Stimulated activated CD8-positive, alpha-beta memory T cell treated with anti-CD3 and anti-CD28 coated beads, Interleukin-2, amount 100 ng/mL, for 1 hour (primary cell): ENCODE measurements at places on chromosomes 5 and 9.

- DNase-seq, result no peak
These were observed 6.2 kb downstream of the SEMA4D start for GRCh38 chr9:89491694-89492093.

GRCh38 chr9:17742067-17742466, 163.2 kb downstream of the SH3GL2 start:
- DNase-seq, result no peak

- no peak for DNase-seq
These were observed 143.8 kb downstream of the MCTP1 start for GRCh38 chr5:95141141-95141540.

DNA sequence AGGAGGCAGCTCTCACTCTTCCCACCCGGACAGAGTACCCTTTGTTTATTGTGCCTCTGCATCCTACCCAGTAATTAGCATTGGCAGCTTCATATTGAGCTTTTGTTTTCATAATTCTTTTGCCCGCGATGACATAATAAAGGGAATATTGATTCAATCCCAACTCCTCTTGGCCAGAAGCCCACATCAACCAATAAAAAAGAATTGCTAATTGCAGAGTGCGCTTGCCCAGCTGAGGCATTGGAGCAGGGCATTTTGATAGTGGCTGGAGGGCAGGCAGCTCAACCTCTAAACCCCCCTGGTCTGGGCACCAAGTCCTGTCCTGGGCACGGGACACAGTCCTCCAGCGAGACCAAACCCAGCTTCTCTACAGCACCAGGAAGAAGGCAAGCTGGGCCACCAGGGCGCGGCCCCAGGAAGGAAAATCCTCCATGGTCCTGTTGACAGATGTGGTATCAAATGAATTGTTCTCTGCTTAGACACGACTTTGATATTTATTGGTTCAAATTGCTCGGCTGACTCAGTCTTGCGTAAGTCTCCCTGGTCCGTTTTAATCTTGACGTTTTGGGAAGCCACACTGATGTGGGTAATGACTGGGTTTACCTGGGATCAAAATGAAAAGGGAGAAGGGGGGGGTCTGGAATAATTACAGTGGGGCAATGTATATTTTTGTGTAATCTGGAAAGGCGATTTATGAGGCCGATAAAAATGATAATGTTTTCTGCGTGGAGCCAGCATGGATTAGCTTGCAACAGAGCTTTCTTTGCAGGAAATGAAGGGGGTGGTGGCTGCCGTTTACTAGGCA, 220.7 kb upstream of the MSX2 start:
- DNase-seq, result no peak

- no peak for DNase-seq
These were observed 294.8 kb upstream of the KLF4 start for GRCh38 chr9:107784235-107784958.

- DNase-seq, result no peak
These were observed 10.6 kb upstream of the ANGPTL2 start for GRCh38 chr9:127132921-127133647.

GRCh38 chr9:129435988-129436717, 184.7 kb downstream of the C9orf50 start:
- no peak for DNase-seq

GRCh38 chr9:5874048-5874447, 16.6 kb upstream of the MLANA start:
- DNase-seq, result no peak

DNA sequence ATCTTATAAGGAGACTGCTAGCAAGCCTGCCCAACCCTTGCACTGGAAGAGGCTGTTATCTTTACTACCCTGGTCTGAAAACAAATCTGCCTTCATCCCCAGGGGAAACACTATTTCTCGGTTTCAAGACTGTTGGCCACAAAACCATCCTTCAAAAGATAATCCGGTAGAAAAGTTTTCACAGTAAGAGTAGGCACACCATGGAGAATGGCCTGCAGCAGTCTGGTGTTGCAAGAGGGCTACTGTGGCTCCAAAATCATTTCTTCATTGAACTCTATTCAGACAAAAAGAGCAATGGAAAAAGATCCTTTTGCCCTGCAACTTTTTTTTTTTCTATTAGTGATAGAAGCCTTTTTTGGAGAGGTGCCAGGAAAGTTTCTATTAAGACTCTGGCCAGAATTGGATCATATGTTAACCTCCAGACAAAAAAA, 163.9 kb downstream of the ARHGEF28 start:
- no peak for DNase-seq

- DNase-seq, result no peak
These were observed 59.3 kb downstream of the NPR3 start for GRCh38 chr5:32770444-32770843.

DNA sequence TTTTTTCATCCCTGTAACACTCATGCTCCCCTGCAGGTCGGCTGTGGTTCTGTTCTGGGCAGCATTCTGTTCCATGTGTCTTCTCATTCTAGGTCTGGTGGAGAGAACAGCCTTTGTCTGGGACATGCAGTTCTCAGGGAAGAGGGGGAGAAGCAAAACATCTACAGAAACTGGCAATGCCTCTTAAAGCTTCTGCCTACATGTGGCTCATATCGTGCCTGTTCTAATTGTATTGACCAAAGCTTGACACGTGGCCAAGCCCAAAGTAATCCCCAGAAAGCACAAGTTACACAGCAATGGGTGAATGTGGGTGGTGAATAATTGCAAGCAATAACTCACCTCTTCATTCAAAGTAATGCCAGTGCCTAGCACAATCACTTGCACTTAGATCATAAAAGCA, 218.2 kb upstream of the IL12B start:
- DNase-seq, result no peak

- no peak for DNase-seq
These were observed 191.9 kb upstream of the SLC27A6 start for GRCh38 chr5:128773378-128773777.

DNA sequence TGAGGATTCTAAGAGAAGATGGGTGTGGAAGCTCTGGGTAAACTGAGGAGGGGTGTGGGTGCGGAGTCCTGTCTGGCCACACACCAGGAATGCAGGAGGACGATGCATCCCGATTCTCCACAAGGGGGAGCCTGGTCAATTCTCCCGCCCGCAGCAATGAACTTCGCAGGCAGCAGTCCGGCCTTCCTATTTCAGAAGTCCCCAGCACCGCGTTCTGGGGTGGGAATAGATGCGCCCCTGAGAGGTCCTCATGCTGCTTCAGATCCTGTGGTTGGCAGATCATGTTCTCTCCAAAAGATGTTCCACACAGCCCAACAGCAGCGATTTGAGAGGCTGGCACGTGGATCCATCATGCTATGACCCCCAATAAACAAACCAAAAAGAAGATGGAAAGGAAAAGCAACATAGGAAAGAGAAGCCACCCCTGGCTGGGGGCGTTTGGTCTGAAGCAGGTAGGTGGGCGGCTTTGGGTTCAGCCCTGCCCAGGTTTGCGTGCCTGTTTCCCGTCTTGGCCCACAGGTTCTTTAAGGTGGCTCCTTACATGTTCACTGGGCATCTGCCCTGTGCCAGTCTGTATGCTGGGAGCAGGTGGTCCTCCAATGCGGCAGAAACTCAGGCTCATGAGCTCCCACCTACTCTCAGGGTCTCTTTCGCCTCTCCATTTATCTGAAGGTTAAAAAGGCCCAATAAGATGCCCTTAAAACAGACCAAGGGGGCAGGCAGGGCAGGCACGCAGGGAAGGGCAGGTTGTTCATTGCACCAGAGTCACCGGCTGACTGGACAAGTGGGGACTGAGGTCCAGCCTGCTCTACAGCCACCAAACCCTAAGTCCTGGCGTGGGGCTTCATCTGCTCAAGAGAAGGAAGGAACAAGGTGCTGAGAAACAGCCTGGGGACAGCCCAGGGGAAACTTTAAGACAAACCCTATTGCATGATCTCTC, 171.6 kb downstream of the PAX5 start:
- no peak for DNase-seq

DNA sequence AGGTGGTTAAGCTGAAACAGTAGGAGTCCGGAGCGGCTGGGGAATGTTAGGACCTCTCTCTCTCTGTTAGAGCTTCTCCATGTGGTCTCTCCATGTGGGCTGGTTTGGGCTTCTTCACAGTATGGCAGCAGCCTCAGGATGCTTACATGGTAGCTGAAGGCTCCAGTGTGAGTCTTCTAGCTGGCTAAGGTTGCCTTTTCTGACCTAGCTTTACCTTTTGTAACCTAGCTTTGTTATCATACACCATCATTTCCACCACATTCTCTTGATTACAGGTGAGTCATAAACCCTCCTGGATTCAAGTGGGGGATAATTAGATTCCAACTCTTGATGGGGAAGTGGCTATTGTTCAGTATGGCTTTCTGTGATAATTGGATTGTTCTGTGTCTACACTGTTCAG, 98.5 kb downstream of the MTREX start:
- DNase-seq, result no peak

DNA sequence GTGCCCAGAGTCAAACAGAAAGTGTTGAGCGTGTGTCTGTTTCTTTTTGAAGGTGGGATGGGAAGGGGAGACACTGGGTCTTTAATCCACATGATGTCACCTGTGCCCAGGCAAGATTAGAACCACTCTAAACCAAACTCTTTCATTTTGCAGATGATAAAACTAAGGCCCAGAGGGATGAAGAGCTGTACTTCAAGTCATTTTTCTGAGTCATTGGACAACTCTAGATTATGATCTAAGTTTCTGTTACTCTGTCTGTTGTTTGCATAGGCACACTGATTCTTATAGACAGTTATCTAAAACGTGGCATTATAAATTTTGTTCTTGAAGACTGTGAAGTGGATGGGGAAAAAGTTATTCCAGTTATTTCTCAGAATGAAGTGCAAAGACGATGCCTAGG, 48.8 kb downstream of the MAST4 start:
- DNase-seq, result no peak
